ENCODE measurements at places on chromosomes 13 and 19.

DNA sequence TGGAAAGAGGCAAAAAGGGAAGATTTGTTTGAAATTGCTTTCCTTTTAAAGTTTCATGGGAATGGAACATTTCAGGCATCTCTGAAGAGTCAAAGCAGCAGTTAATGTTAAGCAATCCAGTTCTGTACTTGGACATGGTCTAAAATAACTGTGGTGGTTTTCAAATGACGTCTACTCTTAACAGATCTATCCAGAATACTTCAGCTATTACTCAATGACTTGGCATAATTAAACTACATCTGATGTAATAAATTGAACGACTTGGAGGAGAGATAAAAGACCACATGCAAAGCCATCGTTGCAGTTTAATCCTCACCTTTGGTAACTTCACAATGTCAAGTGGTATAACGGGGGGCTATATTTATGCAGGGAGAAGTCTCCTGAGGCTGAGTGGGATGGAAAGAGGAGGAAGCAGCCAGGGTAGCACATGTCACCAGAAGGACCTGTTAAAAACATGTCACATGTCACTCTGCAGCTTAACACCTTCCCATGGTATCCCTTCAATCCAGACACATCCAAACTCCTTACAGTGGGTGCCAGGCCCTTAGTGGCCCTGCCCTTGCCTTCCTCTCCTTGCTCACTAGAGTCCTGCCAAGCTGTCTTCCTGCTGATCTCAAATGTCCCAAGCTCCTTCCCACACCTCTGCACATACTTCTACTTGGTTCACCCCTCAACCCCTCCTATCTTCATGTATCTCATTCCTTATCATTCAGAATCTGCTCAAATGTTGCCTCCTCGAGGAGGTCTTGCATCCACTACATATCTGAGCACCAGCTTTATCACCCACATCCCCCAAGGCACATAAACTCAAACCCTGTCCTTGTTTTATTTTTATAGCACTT lies 327.8 kb downstream of the SUCLA2 start:
- no peak for DNase-seq

DNA sequence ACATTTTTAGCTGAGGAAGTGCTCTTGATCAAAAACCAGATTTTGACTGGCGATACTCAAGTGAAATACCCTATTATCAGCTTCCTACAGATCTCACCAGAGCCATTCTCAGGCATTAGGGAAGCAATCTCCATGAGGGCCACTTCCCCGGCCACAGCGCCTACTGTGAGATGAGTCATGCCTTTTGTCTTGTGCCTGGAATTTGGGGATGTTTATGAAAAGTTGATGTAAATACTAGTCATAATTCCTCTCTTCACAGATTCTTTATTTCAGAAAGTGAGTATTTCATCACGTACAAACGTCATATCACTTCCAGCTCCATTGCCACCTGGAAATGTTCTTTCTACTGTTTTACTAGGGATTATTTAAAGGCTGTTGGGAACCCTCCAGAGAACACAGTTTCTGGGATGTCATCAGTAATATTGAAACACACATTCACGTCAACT lies 25.3 kb upstream of the SLC46A3 start:
- no peak for DNase-seq

GRCh38 chr13:112729408-112729807 lies 39.6 kb downstream of the ATP11A start:
- DNase-seq: no peak

- DNase-seq: no peak
Measured at GRCh38 chr19:29515706-29516357, 10.0 kb upstream of the VSTM2B start.

DNA sequence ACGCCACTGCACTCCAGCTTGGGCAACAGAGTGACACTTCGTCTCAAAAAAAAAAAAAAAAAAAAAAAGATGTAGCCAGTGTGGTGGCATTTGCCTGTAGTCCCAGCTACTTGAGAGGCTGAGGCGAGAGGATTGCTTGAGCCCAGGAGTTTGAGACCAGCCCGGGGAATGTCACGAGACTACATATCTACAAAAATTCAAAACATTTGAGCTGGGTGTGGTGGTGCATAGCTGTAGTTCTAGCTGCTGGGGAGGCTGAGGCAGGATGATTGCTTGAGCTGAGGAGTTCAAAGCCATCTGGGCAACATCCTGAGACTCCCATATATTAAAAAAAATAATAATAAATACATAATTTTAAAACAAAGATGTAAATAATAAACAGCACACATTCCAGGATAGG lies 46.6 kb downstream of the SMARCA4 start:
- no peak for DNase-seq

DNA sequence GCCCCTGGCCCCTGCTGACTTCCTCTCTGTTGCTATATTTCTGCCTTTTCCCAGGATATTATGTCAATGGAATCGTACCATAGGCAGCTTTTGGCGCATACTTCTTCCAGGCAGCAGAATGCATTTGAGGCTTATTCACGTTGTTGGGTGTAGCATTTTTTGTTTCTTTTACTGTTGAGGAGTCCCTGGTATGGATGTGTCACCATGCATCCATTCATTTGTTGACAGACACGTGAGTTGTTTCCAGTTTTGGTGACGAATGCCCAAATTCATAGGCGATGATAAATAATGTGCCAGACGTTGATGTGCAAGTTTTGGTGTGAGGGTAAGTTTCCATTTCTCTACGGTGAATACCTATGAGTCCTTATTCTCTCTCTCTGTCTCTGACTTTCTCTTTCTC lies 5.0 kb downstream of the NFILZ start:
- no peak for DNase-seq

DNA sequence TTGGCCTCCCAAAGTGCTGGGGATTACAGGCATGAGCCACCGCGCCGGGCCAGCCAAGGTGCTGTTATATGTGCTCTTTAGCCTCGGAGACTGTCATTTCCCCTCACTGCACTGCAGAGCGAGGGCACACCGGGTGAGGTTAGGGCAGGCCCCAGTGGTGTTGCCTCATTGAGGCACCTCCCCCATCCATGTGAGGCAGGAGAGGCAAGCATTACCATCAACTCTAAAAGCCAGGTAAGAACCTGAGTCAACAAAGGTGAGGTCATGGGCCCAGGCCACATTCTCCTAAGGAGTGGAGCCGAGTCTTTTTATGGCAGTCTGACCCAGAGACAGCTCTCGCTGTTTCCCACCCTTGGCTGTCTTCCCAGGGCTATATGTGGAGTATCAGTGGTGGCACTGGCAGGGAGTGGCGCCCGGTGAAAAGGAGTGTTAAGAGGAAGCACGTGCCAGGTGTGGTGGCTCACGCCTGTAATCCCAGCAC lies 10.9 kb downstream of the B3GNT8 start:
- DNase-seq: no peak

- DNase-seq: no peak
Measured at GRCh38 chr19:17025991-17026658, 485 bp downstream of the CPAMD8 start.

- no peak for DNase-seq
Measured at GRCh38 chr13:66113882-66114526, 1116.1 kb downstream of the PCDH9 start.

DNA sequence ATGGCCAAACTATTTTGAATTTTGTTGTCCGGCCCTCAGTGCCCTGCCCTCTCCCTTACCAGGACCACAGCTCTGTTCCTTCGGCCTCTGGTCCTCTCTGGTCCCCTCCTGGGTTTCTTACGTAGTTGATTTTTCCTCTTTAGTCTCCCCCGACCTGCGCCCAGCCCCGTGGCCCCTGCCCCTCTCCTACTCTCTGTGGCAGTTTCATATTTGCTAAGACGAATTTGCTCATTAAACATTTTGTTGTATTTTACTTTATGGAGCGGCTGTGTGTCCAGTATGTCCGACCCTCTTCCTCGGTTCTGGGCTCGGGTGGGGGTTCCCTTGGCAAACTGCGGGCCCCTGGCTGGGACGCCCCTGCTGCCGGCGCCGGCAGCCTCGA lies 576 bp upstream of the EPN1 start:
- no peak for DNase-seq

GRCh38 chr19:56885173-56885985 lies 44.9 kb upstream of the PEG3 start:
- DNase-seq: no peak

DNA sequence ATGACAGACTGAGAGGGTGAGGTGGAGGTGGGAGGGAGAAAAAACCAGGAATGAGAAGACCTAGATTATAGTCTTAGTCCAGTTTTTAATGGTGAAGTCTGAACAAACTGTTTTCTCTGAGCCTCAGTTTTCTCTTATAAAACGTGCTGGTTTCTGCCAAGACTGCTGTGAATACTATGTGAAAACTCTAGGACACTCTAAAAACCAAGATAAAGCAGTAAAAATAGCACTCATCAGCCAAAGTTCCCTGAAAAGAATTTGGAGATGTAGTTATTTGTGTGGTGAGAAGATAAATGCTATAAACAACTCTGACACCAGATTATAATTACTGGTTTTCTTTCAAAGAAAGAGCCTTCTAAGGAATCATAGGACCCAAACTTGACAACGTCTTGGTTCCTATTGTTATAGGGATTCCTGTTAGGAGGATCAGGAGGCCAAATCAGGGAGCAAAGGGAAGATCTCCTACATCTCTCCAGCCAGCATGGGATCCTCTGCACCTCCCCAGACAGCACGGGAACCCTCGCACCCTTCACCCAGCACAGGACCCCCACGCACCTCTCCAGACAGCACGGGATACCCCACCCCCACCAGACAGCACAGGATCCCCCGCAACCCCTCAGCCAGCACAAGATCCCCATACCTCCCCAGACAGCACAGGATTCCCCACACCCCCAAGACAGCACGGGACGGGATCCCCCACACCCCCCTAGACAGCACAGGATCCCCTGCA lies 130.2 kb downstream of the MIPEP start:
- no peak for DNase-seq

DNA sequence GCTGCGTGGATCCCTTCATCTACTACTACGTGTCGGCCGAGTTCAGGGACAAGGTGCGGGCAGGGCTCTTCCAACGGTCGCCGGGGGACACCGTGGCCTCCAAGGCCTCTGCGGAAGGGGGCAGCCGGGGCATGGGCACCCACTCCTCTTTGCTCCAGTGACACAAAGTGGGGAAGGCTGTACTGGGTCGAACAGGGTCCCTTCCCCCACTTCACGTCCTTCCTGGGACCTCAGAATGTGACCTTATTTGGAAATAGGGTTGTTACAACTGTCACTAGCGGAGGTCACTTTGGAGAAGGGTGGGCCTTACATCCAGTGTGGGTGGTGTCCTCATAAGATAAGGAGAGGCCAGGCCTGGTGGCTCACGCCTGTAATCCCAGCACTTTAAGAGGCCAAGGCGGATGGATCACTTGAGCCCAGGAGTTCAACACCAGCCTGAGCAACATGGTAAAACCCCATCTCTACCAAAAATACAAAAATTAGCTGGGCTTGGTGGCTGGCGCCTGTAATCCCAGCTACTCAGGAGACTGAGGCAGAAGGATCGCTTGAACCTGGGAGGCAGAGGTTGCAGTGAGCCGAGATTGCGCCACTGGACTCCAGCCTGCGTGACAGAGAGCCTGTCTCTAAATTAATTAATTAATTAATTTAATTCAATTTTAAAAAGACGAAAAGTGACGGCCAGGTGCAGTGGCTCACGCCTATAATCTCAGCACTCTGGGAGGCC lies 1.8 kb downstream of the F2RL3 start:
- no peak for DNase-seq

DNA sequence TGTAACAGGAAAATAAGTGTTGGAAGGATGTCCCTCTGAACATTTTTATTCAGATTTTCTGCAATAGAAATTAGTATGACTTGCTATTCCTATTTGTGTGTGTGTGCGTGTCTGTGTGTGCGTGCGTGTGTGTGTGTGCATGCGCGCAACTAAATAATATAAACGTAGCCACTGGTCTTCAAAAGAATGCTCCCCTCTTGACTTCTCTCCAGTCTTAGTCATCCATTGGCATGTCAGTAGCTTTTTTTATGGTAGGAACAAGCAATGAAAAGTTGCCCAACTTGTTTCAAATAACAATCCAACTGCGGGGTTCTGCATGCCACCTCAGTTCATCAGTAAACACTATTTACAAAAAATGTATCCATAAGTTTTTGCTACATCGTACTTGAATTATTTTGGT lies 249.6 kb downstream of the GPC6 start:
- DNase-seq: no peak

DNA sequence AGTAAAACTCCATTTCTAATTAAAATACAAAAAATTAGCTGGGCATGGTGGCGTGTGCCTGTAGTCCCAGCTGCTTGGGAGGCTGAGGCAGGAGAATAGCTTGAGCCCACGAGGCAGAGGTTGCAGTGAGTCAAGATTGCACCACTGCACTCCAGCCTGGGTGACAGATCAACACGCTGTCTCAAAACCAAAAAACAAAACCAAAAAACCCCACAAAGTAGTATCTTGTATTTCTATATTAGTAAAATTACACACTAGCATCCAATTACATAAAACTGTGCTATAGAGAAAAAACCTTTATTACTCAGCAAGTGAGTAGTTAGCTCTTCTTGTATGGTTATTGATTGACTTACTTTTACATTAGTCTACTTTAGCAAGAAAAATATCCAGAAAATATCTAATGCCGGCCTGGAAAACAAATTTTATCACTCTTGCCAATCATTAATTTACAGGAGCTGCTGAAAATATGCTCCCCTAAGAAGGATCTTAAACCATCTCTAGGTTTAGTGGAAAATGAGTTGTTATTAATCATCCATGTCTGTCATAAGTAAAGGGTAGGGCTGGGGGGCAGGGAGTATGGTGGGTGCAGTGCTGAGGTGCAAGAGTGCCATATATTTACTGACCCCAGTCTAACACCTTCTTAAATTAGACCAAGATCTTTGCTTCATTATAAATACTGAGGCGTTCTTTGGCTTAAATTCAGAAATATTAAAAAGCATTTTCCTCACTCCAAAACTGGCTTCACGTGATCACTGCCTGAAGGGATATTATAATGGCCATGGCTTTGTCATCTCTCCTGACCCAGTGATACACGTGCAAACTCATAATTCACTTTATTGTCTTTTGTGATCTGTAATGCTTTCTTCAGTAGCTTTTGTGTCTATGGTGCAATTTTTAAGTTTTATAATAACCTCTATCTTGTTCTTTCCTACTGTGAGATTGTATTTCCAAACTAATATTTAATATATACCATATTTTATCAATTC lies 44.1 kb downstream of the UBL3 start:
- no peak for DNase-seq

DNA sequence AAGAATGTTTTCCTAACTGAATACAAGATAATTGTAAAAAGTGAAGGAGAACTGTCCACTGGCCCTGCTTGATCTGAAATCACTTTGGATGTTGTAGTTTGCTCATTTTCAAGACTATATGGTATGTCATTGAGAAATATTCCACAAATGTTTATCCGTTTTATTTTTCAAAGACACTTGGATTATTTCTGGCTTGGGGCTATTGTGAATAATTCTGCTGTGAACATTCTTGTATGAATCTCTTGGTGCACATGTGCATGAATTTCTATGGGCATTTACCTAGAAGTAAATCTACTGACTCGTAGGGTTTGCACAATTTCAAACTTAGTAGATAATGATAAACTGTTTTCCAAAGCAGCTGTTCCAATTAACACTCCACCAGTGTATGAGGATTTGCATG lies 8.6 kb downstream of the RXFP2 start:
- DNase-seq: no peak

GRCh38 chr13:114213980-114214379 lies 20.7 kb upstream of the CDC16 start:
- no peak for DNase-seq
